ENCODE measurements at places on chromosomes 12 and 14. TPM values are rescaled to one million over a fixed set of nuclear protein-coding genes. Genes with fewer than 3 reads are reported as not detected.
A peak's percentile ranks its signal among the peaks of the same experiment; 100 is the strongest.

GRCh38 chr12:55044135-55044534, 24.4 kb downstream of the NEUROD4 start:
- no peak overlapping the region for H3K27ac ChIP-seq
- DNase-seq: no peak
- H3K4me3 ChIP-seq: no peak overlapping the region
- no peaks in the 10 kb centered on the region for H3K4me1 ChIP-seq
- H3K36me3 ChIP-seq: no peaks in the 10 kb centered on the region
- H3K27me3 ChIP-seq: peaks cover 8% of the 10 kb centered on the region

DNA sequence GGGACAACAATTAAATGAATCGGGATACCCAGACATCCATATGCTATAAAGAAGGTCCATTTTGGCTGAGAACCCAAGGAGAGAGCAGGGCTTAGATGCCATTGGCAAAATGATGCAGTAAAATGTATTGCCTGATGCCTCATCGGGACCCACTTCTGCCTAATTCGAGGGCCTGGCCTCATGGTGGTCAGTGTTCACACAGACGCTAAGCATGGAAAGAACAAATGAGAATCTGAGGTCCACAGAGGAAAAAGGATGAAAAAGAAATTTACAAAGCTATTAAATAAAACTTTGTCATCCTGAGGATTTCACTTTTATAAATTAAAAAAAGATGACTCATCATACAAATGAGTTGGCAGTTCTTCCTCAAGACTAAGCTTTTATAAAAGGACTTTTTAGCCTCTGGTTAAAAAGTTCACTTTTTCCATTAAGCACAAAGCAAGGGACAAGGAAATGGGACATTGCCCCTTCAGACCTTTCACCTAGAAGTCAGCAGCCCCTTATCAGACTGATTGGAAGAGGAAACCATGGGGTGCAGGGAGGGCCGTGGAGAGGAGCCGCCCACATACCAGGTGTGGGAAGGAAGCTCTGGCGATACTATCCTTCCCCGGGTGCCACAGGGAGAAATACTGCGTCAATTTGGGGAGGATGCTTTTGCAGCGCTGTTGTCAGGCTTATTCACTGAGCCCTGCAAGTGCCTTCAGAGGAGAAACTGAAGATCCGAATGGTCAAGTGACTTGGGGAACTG, 176.0 kb downstream of the EGLN3 start:
- no peak for DNase-seq
- no peaks in the 10 kb centered on the region for H3K36me3 ChIP-seq
- no peak overlapping the region for H3K27ac ChIP-seq
- H3K4me1 ChIP-seq: no peaks in the 10 kb centered on the region
- H3K4me3 ChIP-seq: no peak overlapping the region

DNA sequence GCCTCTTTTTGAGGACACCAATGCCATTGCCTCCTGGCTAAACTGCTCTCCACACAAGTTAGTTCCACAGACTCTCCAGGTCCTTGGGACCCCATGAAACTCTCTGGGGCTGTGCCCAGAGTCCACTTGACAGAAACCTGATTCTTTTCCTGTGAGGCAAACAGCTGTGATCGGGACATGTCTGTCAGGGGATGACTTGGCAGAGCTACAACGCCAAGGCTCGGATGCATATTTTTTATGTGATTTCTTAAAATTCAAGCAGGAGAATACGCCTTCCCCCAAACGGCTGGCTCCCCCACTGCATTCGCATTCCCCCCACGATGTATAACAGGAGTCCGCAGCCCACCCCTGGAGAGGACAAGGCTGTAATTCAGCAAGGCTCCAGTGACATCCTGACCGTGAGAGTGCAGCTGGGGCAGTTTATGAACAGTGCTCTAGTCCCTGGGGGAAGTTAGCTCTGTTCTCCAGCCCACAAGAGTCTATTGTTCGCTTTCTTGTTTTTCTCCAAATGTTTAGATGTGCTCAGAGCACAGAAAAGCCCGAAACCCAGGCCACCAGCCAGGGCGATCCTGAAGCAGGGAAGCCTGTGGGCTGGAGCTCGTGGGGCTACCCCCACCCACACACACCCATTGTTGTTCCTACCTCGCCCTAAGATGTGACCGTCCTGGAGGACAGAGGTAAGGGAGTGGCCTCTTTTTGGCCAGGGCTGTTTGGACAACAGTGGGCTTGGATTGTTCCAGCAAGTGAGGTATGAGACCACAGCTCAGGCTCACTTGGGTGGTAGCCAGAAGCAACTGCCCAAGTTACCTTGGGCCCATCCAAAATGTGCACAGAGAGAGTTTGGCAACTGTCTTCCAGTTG, 159.5 kb downstream of the ZFP36L1 start:
- H3K27me3 ChIP-seq: no peaks in the 10 kb centered on the region
- H3K36me3 ChIP-seq: no peaks in the 10 kb centered on the region
- no peak overlapping the region for H3K27ac ChIP-seq

DNA sequence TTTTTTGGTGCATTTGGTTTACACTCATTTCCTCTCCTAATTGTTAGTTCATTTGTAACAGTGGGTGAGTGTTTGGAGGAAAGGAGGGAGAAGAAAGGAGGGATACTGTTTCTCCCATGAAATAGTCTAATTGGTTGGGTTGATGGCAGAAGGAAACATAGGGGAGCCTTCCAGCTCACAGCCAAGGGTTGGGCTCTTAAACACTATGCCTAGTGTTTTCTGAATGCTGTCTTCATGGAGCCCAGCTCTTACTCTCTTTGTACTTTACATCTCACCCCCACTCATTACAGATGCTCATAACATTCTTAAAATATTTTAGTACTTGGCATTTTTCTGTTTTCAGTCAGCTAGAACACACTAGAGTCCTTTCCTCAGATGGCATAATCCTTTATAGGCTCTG, 38.2 kb downstream of the BAZ2A start:
- H3K27me3 ChIP-seq: no peaks in the 10 kb centered on the region
- peaks cover 23% of the 10 kb centered on the region for H3K4me1 ChIP-seq
- no peak overlapping the region for H3K4me3 ChIP-seq
- peak overlapping the region; percentile 15 for H3K27ac ChIP-seq
- peaks cover 15% of the 10 kb centered on the region for H3K36me3 ChIP-seq

GRCh38 chr14:102120888-102121287, 18.8 kb upstream of the WDR20 start:
- no peak overlapping the region for H3K27ac ChIP-seq
- no peaks in the 10 kb centered on the region for H3K4me1 ChIP-seq
- H3K4me3 ChIP-seq: no peak overlapping the region
- no peaks in the 10 kb centered on the region for H3K36me3 ChIP-seq
- no peak for DNase-seq

DNA sequence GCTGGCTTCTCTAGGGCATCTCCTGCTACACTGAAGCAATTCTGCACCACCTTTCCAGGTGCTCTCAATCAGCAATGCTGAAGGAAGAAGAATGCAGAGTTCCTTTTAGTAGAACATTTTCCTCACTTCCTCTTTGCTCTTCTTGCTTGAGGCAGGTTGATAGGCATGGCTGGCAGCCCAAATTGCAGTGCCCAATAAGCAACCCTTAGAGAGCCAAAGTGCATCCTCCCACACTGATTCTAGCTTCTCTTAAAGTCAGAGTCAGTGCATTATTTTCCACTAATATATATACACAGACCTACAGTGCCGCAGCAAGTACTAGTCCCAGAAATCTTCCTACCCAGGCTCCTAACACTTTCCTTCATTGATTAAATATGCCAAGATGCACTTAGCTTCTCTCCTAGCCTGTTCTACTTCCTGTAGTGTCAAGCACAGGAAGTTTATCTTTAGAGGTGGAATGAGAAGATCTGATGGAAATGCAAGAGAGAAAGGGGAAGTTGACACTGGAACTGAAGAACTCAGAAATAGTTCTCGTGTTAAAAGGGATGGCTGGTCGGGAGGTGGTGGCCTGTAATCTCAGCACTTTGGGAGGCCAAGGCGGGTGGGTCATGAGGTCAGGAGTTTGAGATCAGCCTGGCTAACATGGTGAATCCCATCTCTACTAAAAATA, 132.7 kb downstream of the SSPN start:
- peaks cover 3% of the 10 kb centered on the region for H3K27me3 ChIP-seq
- H3K4me3 ChIP-seq: no peak overlapping the region
- H3K36me3 ChIP-seq: no peaks in the 10 kb centered on the region

- peak overlapping the region; percentile 100 for H3K27ac ChIP-seq
- DNase-seq: peak; percentile 88
Observed at GRCh38 chr12:57845478-57846284, 848 bp downstream of the CTDSP2 start.

GRCh38 chr14:91300283-91300895, 55.9 kb upstream of the GPR68 start:
- H3K36me3 ChIP-seq: no peaks in the 10 kb centered on the region
- no peaks in the 10 kb centered on the region for H3K4me1 ChIP-seq
- peaks cover 24% of the 10 kb centered on the region for H3K27me3 ChIP-seq

DNA sequence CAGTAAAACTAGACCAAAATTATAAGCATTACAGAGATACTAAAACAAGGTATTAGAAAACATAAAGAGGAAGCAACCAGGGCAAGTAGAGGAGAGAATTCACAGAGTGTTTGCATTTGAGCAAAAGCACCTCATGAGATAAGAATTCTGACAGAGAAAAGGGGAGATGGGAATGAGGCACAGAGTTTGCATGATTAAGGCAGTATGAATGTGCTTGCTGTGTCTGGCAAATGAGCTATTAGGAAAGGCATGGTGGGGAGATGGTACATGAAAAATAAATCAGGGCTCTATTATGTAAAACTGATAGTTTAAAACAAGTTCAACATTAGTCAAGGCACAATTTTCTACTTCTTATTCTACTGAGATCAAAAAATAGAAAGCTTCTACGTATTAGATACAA, 23.1 kb downstream of the GARIN6 start:
- no peaks in the 10 kb centered on the region for H3K36me3 ChIP-seq
- no peak overlapping the region for H3K27ac ChIP-seq
- no peak overlapping the region for H3K4me3 ChIP-seq
- no peak for DNase-seq
- no peaks in the 10 kb centered on the region for H3K4me1 ChIP-seq

- no peak overlapping the region for H3K4me3 ChIP-seq
- DNase-seq: no peak
- no peaks in the 10 kb centered on the region for H3K4me1 ChIP-seq
- H3K36me3 ChIP-seq: no peaks in the 10 kb centered on the region
Observed at GRCh38 chr14:89041257-89041582, 216.8 kb downstream of the TTC8 start.

DNA sequence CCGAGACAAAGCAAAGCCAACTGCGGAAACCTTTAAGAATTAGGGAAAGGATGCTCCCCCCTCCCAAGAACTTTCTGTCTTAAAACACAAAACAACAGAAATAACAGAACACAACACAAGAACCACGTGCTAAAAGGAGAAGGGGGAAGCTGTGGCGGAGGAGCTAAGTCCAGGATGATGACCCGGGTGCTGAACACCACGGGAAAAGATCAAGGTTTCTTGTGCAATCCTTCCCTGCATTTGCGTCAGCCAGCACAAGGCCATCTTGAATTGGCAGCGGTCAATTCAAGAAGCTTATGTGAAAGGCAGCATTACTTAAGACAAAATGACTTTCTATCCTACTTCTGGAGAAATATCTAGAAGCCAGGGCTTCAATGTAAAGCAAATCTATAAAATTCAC, 11.0 kb upstream of the CREBL2 start:
- DNase-seq: no peak
- no peak overlapping the region for H3K27ac ChIP-seq
- no peaks in the 10 kb centered on the region for H3K27me3 ChIP-seq
- no peaks in the 10 kb centered on the region for H3K4me1 ChIP-seq
- H3K4me3 ChIP-seq: no peak overlapping the region
- H3K36me3 ChIP-seq: no peaks in the 10 kb centered on the region

- H3K27ac ChIP-seq: no peak overlapping the region
- H3K27me3 ChIP-seq: no peaks in the 10 kb centered on the region
- no peaks in the 10 kb centered on the region for H3K4me1 ChIP-seq
- H3K36me3 ChIP-seq: no peaks in the 10 kb centered on the region
- no peak overlapping the region for H3K4me3 ChIP-seq
Observed at GRCh38 chr12:97758194-97758501, 295.5 kb downstream of the RMST start.

DNA sequence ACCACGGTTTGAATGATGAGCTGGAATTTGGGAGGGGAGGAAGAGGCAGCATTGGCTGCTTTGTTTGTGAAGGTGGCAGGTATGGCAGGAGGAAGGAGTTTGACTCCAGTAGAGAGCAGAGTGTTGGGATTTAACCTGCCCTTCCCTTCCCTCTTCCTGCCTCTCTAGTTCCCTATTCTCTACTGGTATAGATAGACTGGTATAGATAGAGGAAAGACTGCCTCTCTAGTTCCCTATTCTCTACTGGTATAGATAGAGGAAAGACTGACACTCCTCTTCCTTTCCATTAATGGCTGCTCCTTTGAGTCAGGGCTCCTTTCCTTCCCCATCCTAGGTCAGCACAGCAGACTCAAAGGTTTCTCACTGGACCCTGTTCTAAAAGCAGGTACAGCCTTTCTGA, 8.4 kb upstream of the SYCP3 start:
- no peaks in the 10 kb centered on the region for H3K27me3 ChIP-seq
- DNase-seq: no peak
- no peak overlapping the region for H3K4me3 ChIP-seq
- no peak overlapping the region for H3K27ac ChIP-seq
- H3K4me1 ChIP-seq: no peaks in the 10 kb centered on the region

GRCh38 chr12:75960954-75961661, 70.5 kb downstream of the PHLDA1 start:
- no peak overlapping the region for H3K4me3 ChIP-seq
- H3K4me1 ChIP-seq: no peaks in the 10 kb centered on the region
- DNase-seq: no peak
- H3K27me3 ChIP-seq: no peaks in the 10 kb centered on the region
- H3K36me3 ChIP-seq: no peaks in the 10 kb centered on the region

GRCh38 chr12:48286665-48287064, 64.1 kb downstream of the ZNF641 start:
- H3K4me3 ChIP-seq: no peak overlapping the region
- H3K36me3 ChIP-seq: no peaks in the 10 kb centered on the region
- H3K27ac ChIP-seq: no peak overlapping the region
- H3K4me1 ChIP-seq: no peaks in the 10 kb centered on the region
- no peaks in the 10 kb centered on the region for H3K27me3 ChIP-seq
- DNase-seq: peak; percentile 2

The RBP5 gene
- polyA plus RNA-seq: 1.5 TPM

The CYP27B1 gene
- polyA plus RNA-seq: 0.33 TPM

The SLCO1B3 gene
- not detected for polyA plus RNA-seq

The CPNE8 gene
- polyA plus RNA-seq: 0.42 TPM

The TUNAR gene
- polyA plus RNA-seq: 2.9 TPM

Measured in cardiac muscle cell (in vitro differentiated cells and primary cell).